ENCODE measurements at places on chromosomes 5 and 9.
A peak's percentile ranks its signal among the peaks of the same experiment; 100 is the strongest.

DNA sequence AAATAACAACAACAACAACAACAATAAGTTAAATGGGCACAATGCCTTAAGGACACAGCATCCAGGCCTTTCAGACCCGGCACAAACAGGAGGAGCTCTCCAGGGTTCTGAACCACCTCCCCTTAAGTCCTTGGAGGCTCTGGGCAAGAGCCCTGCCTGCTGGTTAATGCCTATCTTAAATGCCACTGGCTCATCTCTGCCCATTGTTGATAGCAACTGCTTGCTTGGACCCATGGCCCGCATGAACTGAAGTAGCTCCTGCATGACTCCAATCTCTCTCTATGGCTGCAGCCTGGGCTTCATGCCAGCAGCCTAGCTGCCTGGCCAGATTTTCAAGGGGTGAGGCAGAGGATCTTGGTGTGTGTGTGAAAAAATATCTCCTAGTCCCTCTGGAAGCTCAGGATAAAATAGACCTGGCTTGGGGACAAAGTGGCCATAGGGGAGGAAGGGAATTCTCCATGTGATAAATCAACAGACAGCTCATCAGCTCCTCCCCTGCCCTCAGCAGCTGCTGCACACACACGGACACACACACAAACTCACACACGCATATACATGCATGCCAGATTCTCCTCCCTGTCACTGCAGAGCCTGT, 27.4 kb downstream of the FAM219A start:
- DNase-seq: peak; percentile 81

GRCh38 chr5:112681481-112681908, 56.2 kb upstream of the APC start:
- no peak for DNase-seq

DNA sequence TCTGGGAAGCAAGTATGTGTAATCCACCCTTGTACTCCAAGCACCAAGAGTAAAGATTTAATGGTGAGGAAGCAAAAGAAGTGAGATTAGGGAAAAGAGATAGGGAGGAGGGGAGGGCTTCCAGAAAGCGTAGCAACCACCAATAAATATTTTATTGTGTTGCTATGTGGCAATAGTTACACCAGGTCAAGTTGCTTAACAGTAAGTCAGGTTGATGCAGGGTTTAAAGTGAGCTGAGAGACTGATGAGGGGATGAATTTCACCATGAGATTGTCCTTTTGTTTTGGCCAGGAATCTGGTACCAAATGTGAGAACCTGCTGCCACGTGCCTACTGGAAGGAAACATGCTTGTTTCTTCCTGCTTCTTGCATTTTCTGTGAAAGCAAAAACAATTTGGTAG, 62.7 kb downstream of the PCSK5 start:
- DNase-seq: no peak

DNA sequence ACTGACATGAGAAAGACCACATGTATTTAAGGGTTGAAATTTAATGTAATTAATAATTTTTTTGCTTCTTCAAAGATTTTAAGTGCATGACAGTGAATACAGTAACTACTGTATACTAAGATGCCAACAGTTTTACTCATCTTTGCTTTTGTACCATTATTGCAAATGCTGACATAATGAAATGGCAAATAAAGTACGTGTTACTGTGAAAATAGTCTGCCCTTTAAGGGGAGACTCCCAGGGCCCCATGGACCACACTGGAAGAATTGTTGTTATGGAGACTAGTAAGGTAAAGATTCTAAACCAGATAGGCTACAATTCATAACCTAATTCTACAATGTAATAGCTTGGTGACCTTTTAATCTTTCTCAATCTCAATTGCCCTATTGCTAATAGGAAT, 84.7 kb downstream of the NR3C1 start:
- DNase-seq: no peak

- DNase-seq: no peak
These were observed 5.4 kb upstream of the HMHB1 start for GRCh38 chr5:143806579-143806978.

DNA sequence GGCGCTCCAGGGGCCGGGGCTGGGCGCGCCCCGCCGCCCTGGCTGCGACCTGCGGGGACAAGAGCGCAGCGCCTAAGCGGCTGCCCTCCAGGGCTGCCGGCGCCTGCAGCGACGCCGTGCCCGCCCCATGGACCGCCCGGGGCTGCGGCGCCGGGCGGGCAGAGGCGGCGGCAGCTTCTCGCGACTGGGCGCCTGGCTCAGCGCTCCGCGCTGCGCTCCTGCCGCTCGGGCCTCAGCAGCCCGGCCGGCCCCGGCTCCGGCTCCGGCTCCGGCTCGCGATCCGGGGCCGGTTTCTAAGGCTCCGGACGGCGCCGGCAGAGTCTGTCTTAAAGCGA, at the start of gene PITX1:
TSS of gene PITX1 (minus strand) at position 328 of the 335 bp plus-strand sequence. CDS start 347 bp downstream, outside the sequence.
- no peak for DNase-seq

DNA sequence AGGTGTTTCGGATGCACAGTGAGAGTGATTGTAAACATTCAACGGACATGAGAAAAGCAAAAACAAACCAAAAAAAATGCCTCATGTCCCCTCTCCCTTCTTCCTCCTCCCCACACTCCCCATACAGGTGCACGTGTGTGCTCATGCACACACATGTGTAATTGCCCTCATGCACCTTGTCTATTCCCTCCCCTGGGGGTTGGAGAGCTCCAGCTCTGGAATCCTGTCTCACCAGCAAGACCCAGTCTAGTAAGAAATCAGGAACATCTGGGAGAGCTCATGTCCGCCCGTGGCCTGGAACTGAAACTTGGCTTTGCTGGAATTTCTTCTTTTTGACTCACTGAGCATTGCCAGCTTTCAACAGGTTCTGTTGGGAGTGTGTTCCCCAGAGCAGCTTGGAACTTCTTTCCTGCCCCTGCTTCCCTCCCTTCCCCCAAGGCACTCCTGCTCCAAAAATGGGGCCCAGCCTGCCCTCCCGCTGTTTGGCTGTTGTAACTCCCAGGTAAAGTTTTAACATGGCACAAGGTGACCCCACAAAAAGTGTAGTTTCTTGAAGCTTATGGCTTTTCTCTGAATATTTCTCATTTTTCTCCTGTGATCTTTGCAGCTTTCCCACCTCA, 190.1 kb downstream of the NR3C1 start:
- no peak for DNase-seq

DNA sequence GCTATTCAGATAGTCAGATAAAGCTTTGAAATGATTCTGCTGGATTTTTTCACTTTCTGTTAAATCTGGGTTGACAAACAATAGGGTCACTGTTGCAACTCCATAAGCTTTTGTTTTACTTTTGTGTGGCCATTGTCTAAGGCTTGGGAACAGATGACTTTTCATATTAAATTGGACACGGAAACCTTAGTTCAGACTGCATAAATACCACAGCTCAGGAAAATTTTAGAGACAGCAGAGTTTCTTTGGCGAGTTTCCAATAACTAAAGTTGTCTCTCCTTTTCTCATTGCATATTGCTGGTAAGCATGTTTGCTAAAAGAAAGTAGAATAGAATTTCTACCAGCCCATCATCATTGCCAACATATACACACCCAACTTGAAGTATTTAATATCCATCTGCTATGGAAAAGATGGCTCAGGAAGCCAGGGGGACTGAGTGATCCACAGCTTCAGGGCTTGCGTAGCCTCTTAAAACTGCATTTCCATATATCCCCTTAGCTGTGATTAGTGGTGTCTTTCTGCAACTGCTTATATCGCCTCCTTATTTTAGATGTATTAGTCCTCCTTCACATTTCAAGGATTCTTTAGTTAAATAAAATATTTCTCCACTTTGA, 168.2 kb downstream of the ARHGAP26 start:
- DNase-seq: no peak

DNA sequence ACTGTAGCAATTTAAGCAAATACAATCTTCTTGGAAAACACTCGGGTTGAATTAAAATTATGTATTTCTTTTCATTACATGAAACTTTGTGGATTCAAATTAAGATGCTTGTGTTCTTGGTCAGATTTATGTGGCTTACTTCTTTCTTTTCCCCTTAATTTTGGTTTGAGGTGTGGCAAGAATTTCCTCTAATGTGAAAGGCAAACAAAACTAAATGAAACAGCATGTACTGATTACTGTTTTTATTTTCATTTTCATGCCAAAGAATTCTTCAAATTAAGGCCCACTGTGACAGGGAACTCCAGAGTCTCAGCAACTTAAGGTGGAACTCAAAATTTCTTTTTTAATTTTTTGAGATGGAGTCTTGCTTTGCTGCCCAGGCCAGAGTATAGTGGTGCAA, at the start of gene OMD:
TSS of gene OMD (minus strand) at position 132 of the 400 bp plus-strand sequence. CDS start 6,913 bp downstream, outside the sequence.
- DNase-seq: no peak

- no peak for DNase-seq
These were observed 767.6 kb upstream of the ADAMTS16 start for GRCh38 chr5:4372481-4372880.

DNA sequence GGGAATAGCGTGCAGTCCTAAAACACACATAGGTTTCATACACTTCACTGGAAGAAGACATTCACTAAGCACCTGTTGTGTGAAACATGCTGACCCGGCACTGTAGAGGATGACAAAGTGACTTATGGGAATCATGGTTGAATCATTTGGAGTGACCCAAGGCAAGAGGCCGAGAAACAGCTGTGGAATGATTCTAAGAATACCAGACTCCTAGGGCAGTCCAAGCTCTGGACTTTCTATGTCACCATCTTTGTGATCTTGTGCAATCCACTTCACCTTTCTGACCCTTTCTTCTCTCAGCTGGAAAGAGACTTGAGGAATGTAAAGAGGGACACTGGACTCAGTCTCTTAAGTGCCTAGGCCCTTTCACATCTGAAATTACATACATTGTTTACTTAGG, 13.1 kb downstream of the MSANTD3 start:
- no peak for DNase-seq

- DNase-seq: peak; percentile 58
These were observed 20.6 kb downstream of the TPPP start for GRCh38 chr5:672329-673160.

DNA sequence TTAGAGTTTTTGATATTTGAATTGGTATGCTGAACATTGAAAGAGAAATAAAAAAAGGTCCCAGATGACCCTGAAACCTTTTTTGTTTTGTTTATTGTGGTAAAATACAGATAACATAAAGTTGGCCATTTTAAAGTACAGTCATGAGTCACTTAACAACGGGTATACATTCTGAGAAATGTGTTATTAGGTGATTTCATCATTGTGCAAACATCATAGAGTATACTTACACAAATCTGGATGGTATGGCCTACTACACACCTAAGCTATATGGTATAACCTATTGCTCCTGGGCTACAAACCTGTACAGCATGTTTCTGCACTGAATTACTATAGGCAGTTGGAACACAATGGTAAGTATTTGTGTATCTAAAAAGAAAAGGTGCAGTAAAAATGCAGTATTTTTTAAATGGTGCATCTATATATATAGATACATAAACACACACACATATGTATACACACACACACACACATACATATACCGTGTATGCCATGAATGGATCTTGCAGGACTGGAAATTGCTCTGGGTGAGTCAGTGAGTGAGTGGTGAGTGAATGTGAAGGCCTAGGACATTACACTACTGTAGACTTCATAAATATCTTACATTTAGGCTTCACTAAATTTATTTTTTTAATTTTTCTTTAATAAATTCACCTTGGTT, 31.0 kb downstream of the TTC1 start:
- DNase-seq: no peak

Data from NB4 (cell line).